ENCODE measurements at places on chromosomes 4 and X.

GRCh38 chr4:152273343-152273742 is 262.5 kb downstream of the FBXW7 start:
- no peak for DNase-seq

DNA sequence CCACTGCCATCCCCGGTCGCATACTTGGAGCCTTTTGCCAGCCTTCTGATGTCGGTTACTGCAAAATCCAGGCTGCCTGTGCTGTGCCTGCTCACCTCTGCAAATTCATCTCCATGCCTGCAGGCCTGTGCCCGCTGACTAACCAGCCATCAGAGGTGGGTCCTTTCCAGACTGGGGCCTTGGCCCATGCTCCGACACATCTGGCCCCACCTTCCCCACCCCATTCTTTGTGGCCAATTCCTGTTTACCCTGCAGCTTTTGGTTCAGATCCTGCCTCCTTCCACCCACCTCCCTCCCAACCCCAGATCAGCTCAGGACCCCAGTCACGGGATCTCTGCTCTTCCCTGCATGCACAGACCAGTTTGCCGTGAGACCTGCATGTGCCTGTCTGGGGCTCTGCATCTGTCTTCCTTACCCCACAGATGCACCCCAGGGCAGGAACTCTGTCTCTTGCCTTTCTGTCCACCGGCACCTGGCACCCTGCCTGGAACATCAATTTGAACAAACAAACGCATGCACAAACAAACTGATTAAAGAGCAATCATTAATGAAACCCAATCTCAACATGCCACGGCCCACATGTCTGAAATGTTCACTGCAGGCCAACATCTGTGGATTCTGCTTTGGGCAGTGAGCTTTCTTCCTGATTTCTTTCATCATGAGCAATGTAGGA is 112.8 kb upstream of the PSAPL1 start:
- DNase-seq, result no peak

GRCh38 chr4:7546809-7547367 is 112.2 kb upstream of the PSAPL1 start:
- DNase-seq, result peak; percentile 53

DNA sequence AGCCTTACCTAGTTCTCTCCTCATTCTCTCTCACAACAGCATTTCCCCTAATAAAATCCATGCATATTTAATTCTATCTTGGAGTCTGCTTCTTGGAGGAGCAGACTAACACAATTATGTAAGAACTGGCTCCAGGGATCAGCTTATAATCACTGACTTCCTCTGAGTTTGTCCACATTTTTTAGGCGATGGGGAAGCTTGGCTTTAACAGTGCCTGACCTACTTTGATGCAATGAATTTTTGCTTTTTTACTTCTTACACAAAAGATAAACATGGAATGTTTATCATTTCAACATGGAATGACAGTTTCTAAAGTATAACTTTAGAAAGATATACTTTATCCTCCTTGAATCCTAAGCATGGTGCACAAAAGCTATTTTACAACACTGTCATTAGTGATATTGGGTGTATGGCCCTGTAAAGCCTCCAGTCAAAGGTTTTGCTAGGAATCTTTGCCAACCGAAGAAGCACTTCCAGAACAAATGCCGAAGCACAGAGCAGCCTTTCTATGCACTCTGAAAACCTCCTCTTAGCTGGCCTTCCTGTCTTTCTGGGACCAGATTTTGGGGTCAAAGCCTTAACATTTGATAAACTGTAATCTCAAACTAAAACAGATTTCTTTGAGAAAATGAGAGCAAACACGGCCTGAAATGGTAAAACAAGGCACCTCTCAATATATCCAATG is 736 bp downstream of the BDH2 start:
- DNase-seq, result no peak

DNA sequence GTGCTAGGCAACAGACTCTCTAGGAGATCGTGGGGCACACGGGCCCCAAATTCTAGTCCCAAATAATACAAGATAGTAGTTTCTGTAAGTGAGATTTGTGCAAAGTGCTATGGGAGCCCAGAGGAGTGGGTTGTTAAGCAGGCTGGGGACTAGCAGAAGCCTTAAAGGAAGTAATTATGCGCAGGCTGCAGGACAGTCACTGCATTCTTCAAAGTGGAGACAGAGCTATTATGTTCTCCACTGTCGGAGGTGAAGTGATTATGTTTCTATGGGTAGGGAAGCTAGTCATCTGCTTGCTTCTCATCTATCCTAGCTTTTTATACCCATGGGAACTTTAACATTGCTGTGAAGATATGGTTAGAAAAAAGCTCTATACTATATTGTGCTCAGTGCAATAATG is 154.2 kb downstream of the CPE start:
- no peak for DNase-seq

- DNase-seq, result no peak
Measured at GRCh38 chr4:128513664-128514484, 226.3 kb upstream of the PGRMC2 start.

DNA sequence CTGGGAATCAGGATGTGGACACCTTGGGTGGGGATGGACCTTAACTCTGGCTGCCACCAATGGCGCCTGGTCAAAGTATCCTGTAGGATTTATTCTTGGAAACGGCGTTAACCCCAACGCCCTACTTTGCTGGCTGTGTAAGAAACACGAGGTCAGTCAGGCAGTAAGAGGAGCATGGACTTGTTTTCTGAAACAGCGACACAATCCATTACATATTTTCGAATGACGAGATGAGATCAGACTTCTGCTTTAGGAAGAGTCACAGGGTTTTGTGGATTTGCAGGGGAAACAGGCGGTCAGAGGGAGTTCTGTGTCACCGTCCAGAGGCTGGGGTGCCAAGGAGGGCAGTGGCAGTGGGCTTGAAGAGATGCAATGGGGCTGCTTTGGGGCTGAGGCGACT is 92.2 kb downstream of the TBL1X start:
- no peak for DNase-seq

DNA sequence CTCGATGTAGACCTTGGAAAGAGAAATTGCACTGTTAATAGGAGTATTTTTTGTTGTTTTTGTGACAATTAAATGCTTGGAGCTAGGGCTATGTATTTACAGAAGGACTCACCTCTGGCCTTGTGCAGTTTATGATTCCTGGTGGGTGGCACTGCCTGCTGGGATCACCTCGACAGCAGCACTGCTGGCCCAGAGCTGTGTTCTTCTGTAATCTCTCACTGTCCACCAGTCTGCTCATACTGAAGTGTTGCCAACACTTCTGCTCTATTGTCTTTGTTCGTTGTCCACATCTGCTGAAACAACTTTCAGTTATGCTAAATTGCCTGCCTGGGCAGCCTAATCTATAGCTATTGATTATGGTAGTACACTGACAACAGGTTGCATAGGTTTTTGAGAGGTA is 194.4 kb upstream of the ANK2 start:
- DNase-seq, result no peak

DNA sequence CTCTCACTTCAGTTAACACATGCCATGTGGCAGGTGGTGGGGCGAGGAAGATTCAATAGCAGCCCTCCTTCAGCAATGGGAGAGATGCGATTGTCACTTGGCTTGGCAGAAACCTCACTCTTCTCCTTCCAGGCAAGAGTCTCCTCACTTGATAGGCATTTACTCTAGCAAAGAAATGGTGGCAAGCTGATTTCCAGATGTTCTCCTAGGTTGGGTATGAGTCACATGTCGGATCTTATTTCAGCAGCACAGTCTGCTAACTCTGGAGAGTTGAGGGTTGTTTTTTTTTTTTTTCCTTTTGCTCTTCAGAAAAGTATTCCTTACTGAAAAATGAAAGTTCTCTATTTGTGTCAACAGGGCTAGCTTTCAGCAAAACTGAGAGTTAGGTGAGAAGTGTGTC is 119.5 kb upstream of the CHRDL1 start:
- peak; percentile 28 for DNase-seq

DNA sequence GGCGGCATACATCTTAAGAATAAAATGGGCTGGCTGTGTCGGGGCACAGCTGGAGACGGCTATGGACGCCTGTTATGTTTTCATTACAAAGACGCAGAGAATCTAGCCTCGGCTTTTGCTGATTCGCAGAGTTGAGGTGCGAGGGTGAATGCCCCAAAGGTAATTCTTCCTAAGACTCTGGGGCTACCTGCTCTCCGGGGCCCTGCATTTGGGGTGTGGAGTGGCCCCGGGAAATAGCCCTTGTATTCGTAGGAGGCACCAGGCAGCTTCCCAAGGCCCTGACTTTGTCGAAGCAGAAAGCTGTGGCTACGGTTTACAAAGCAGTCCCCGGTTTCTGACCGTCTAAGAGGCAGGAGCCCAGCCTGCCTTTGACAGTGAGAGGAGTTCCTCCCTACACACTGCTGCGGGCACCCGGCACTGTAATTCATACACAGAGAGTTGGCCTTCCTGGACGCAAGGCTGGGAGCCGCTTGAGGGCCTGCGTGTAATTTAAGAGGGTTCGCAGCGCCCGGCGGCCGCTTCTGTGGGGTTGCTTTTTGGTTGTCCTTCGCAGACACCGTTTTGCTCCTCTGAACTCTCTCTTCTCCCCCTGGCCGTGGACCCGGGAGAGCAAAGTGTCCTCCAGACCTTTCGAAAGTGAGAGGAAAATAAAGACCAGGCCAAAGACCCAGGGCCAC is 1.9 kb downstream of the SHOX start:
- DNase-seq, result no peak

- no peak for DNase-seq
Measured at GRCh38 chrX:68820476-68821110, 8.2 kb upstream of the EFNB1 start.

DNA sequence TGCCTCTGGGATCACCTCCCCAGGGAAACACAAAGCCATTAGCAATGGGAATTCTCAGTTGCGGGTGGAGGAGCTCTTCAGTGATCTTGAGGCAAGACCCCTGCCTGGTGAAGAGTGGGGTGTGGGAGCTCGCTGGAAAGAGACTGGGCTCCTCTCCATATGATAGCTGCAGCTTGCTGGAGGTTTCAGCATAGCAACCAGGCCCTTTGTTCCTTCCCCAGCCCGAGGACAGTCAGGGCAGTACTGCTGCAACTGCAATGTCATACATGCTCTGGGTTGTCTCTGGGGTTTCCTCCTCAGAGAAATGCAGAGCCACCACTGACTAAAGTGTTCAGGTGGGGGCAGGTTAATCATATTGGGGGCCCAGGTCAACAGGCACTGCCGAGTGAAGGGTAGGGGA is 81.3 kb downstream of the ARHGAP24 start:
- DNase-seq, result no peak

GRCh38 chrX:31551913-31552312 is 480.1 kb upstream of the FTHL17 start:
- no peak for DNase-seq

DNA sequence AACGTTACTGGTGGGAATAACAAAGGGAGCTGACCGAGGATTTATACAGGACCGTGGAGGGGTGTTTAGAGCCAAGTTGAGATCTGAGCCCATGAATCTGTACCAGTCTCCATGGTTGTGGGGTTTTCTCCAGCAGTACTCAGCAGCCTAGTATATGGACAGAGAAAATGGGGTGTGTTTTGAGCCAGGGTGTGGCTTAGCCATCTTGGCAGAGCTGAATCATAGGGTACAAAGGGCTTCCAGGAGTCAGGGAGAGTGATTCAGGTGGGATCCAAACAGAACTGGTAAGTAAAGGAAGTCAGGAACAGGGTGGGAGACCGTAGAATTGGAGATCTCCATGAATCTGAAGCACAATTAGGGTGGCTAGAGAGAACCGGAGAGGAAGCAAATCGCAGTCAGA is 7.4 kb upstream of the HPRT1 start:
- DNase-seq, result no peak

DNA sequence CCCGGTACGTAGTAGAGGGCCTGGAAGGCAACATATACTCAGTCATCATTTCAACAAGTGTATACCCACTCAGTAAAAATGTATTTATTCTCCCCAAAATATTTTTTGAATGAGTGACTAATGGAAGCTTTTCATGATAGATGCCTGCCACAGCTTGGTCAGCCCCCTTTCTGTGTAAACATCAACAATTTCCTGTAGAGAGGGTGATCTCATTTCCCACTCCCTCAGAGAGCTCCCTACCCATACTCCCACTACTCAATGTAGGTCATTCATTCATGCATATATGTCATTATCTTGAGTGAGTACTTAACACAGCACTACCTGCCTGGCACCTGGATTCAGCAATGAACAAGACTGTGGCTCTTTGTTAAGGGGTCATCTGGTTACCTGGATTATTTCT is 81.9 kb downstream of the STK32B start:
- DNase-seq, result no peak

DNA sequence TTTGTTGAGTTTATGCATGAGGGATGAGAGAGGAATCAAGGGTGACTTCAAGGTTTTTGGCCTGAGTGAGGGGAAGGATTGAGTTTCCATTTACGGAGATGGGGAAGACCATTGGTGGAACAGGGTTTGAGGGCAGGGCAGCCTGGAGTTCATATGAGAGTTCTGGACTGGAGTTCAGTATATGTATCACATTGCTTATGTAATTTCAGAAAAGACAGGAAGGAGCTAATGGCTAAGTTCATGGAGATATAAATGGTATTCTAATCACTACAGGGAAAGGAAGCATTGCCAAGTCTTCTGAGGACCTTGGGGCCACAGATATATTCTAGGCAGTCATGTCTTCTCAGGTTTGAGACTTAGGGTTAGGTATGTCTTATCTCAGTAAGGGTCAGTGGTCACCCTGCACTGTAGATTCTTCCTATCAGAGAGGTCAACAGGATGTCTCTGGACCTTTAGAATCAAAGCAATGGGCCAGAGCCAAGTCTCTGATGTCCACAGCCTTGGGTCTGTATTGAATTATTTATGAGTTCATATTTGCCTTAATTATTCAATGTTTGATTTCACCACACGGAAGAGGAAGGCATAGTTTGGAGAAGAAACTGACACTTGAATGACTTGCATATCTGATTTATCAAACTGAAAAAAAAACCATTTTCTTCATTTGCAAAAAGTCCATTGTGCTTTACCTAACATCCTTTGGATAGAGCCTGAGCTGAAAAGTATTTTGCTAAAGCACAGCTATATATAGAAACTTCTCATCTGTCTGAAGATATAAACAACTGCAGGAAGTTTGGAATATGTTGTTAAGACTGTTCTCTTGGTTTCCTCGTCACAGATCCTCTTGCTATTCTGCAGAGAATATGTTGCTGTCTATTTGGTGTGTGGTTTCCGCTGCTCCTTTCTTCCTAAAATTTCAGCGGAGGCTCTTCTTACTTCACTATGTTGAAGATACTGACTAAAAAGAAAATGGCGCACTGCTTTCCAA is 139.5 kb downstream of the PDGFRA start:
- DNase-seq, result no peak

DNA sequence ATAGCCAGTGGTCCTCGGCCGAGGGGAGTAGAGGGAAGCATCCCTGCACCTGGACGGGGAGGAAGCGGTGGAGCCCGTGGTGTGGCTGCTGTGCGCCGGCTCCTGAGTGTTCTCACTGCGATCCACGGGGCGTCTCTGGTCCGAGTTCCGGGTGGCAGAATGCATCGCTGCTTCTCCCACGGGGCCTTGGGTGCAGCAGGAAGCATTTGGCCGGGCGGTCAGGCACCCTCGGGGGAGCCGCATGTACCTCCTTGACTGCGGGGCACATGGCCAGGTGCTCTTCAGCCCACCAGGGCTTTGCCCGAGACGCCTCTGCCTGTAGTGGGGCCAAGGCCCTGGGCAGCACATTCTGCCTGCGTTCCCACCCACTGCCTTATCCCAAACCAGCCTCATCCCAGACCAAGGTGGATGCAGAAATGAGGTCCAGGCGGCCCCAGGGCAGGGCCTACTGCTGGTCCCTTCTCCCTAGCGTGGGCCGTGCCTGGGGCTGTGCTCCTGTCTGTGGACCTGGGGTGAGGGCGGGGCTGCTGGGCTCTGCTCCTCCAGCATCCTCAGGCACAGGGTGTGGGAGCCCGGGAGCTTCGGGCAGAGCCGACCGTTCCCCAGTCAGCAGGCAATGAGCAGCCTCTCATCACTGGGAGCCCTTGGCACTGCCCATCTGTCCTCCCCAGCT is 27.5 kb downstream of the NKX1-1 start:
- no peak for DNase-seq

Data from HS-5 (cell line).